ENCODE measurements at places on chromosomes 7 and 10.

DNA sequence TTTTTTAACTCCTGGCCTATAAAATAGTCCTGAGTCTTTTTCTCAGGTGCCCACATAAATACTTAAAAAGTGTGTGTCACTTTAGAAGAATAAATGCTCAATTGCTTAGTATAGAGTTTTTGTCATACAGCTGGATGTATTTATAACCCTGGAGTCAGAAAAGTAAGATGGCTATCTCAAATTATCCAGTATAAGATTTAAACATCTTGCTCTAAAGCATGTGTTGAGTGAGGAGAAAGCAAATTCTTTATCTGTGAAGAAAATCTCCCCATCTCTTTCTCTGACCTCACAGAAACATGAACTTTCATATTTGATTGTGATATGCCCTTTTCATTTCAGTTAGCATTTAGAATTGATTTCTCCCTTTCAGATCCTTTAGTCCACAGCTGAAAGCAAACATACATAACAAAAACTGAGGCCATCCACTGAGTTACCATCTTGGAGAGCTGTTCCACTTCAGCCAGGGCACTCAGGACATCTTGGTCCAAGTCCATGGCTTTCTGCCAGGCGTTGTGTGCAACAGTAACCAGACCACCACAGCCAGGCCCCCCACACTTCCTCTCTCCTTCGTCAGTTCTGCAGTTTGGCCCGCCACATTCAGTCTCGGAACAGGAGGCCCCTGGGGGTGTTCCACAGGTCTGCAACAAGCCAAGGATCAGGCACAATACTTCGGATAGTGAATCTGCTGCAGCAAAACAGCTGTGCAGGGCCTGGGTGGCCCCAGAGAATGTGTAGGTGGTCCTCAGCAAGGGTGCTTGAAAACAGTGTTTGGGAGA lies 40.9 kb downstream of the DLD start:
- DNase-seq, result no peak

DNA sequence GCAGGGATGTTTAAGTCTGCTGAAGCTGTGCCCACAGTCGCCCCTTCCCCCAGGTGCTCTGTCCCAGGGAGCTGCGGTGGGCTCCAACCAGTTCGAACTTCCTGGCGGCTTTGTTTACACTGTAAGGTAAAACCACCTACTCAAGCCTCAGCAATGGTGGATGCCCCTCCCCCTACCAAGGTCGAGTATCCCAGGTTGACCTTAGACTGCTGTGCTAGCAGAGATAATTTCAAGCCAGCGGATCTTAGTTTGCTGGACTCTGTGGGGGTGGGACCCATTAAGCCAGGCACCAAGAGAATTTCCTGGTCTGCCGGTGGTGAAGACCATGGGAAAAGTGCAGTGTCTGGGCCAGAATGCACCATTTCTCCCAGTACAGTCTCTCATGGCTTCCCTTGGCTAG lies 56.0 kb downstream of the CCDC7 start:
- DNase-seq, result no peak

DNA sequence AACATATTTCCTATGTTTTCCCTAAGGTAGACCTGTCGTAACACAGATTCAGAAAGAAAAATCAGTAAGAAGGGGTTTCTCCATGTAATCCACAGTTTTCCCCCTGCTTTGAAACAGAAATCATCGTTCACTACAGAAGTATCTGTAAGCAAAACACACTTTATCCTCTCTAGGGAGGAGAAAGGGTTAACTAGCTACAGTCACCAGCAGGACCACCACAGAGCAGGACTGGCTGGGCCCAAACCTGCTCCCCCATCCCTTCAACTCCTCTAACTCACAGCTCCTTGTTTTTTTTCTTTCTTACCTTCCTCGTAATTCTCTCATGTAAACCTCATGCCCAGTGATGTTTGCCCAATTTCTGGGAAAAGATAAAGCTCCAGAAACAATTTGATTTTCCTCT lies 167.7 kb downstream of the RAPGEF5 start:
- no peak for DNase-seq

- peak; percentile 39 for DNase-seq
Measured at GRCh38 chr10:93386631-93387369, 95.3 kb downstream of the MYOF start.

DNA sequence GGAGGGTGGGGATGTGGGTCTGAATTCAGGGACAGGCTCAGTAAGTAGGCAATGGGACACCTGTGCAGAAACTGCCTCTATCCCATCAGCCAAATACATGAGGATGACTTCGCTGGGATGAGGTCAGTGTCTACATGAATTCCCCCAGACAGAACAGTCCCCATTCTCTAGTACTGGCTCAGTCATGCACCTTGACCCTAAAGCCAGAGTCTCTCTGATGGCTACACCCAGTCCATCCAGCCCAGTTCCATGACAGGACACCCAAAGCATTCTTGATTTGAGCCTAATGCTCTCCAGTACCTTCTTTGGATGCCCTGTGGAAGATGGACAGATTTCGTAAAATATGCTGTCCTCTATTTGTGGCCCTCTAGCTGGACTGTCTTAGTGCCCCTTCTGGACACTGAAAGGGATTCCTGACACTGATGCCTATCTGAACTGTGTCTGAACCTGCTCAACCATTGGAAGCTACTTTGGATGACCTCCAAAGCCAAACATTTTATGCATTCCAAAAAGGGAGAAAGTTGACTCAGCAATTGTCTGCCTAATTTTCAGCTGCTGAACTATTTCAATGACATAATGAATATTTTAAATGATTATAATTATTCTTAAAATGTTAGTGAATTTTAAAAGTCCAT lies 14.6 kb downstream of the SFRP4 start:
- DNase-seq, result no peak

GRCh38 chr10:87092861-87093631 lies 1.6 kb downstream of the GLUD1 start:
- peak; percentile 51 for DNase-seq

DNA sequence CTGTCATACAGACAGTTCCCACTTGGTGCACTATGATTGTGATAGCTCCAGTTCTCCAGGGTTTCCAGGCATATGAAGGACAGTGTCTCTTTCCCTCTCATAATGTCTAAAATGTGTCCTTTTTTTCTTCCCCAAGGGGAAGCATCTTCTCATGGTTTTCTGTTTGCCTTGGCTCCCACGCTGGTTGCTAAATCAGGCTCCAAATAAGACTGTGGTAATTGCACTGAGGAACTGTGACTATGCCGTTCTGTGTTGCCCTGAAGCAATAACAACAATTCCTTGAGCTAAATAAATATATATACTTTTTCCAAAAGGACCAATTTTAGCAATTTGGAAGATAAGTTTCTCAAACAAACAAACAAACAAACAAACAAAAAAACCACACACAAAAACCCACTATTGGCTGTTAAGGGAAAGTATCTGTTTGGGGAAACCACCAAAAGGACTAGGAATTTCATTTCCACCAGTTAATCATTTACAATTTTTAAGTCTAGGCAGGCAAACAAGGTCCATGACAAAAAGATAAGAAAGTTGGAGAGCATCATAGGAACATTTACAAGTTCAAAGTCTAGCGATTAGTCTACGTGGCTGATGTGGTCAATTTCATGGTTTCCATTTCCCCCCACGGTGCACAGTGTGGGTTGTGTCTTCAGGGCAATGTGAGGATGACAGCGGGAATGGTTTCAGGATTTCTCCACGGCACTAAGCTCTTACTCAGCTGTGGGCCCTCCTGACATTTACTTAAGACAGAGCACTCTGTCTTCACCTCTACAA lies 62.4 kb downstream of the THNSL1 start:
- DNase-seq, result no peak

DNA sequence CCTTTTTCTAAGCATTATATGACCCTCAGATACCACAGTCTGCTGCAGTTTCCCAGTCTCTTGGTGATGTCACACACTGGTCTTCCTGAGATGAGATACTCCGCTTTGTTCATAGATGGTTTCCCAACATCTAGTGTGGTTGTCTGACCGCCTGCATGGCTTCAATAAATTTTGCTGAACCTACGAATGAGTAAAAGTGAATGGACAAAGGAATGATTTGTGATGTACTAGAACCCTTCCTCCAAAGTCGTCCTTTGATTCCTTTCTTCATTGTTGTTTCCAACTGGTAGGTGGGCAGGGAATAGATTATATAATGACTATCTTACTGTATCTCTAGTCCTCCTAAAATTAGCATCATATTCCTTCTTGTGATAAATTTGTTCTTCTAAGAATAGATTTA lies 82.5 kb downstream of the SLC35B4 start:
- DNase-seq, result no peak

DNA sequence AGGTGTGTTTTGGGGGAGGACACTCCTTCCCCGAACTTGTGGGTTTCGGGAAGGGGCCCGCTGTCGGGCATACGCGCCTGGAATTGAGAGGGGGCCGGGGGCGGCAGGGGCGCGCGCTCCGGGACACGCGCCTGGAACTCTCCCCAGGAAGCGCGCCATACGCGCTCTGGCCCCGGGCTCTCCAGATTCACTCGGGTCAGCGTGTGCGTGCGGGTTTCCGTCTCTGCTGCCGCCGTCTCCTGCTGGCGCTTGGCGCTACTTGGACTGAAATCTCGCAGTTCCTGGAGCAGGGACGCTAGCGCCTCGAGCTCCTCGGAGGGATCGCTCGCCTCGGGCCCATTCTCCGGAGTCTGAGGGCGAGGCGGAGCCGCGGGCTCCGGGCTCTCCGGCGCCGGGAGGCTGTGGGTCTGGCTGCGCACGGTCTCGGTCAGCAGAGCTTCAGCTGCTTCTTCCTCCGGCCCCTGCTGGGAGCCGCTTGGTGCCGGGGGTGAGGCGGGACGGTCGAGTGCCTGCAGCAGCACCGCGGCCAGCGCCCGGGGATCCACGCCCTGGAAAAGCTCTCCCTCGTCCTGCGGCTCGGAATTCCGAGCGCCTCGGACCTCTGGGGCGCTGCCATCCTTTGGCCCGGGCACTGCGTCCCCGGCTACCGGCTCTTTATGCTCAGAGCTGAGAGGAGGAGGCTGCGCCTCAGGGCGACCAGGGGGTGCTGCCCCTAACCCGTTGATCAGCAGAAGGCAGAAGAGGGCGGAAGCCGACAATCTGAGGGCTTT lies 1.1 kb downstream of the VGF start:
- DNase-seq, result peak; percentile 70

DNA sequence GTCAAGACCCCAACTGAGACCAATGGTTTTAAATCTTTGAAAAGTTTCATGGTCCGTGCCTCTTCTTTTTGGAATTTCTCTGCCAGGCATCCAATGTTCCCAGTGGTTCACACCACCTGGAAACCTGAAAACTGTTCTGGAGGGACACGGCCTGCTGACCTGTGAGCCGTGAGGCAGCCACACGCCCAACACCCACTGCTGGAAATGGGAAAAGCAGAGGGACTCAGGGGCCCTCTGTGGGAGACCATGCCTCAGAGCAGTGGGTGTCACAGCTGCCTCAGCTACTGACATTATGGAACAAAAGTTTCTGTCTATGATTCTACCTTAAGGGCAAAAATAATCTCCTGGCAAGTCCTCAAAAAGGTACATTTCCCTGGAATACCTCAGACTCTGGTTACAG lies 70.4 kb upstream of the VIPR2 start:
- DNase-seq, result no peak

DNA sequence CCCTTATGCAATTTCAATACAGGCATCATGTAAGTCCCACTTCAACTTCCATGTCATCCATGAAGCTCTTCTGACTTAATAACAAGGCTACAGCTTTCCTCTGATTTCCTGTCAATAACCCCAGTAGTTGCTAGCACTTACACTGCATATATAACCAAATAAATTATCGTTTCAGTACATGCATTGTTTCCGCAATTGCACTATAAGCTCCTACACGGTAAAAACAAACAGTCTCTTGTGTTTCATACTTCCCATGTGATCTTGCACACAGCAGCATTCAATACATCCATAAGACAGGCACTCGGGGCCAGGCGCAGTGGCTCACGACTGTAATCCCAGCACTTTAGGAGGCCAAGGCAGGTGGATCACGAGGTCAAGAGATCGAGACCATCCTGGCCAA lies 41.4 kb downstream of the FBXW4 start:
- DNase-seq, result no peak

DNA sequence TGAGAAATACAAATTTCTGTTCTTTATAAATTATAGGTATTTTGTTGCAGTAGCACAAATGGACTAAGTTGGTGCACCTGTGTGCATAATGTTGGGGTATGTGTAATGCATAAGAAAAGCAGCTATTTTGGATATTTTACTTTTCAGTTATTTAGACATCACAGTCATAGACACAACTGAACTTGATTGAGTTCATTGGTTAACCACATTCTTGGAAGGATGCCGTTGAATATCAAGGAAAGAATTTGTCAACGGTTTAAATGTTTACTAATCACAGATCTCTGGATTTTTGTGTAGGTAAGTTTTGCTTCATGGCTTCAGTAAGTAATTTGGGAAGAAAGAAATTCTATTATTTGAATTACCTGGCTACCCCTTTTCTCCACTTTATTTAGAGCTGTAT lies 4.1 kb downstream of the OTUD1 start:
- peak; percentile 43 for DNase-seq

All from ELR (cell line).